C1 segment of cervical spinal cord (tissue), 14 donors: ENCODE measurements at places on chromosomes 11 and 22.

DNA sequence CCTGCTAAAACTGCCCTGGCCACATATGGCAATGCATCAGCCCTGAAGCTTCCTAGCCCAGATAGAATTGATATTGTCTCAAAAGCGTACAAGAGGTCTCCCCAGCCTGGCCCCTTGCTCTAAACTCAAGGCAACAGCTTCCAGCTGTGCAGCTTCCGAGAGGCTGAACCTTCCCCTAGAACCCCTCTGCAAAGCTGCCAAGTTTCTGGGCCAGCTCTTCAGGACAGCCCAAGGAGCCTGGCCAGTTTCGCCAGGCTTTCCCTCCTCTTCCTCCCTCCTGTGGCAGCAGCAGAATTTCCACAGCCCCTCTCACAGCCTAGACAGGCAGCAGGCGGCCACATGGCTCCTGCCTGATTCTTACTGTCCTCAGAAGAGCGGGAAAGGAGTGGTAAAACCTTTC, 34.5 kb downstream of the NUMA1 start:
- no peak for DNase-seq

- no peak for DNase-seq
Measured at GRCh38 chr11:100861212-100861611, 174.1 kb downstream of the ARHGAP42 start.

- DNase-seq: no peak
Measured at GRCh38 chr11:74746868-74747267, 1.8 kb upstream of the RNF169 start.

DNA sequence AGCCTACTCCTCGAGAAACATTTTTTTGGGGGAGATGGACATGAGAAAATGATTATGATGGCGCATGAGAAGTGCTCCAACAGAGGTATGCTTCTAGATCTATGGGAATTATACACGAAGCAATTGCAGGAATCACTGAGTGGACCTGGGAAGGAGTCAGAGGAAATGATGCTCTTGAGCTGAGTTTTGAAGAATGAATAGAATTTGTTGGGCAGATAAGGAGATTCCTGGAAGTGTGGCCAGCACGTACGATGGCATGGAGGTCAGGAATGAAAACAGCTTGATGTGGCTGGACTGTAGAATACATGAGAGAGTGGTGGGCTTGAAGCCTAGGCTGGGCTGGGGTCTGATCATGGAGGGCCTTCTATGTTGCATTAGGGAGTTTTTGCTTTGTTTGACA, 31.7 kb downstream of the ADAMTS15 start:
- no peak for DNase-seq

- no peak for DNase-seq
Measured at GRCh38 chr11:6269994-6270393, 10.4 kb downstream of the CCKBR start.

GRCh38 chr22:27286711-27287110, 514.8 kb downstream of the MN1 start:
- DNase-seq: no peak

DNA sequence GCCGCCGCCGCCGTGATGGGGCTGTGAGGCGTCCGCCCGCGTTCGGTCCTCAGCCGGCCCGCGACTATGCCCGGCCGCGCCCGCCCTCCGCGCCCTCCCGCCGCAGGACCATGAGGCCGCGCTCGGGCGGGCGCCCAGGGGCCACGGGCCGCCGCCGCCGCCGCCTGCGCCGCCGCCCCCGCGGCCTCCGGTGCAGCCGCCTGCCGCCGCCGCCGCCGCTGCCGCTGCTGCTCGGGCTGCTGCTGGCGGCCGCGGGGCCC, 215 bp downstream of the ZNRF3 start:
- no peak for DNase-seq

GRCh38 chr11:32885556-32885955, 7.1 kb upstream of the QSER1 start:
- DNase-seq: no peak

DNA sequence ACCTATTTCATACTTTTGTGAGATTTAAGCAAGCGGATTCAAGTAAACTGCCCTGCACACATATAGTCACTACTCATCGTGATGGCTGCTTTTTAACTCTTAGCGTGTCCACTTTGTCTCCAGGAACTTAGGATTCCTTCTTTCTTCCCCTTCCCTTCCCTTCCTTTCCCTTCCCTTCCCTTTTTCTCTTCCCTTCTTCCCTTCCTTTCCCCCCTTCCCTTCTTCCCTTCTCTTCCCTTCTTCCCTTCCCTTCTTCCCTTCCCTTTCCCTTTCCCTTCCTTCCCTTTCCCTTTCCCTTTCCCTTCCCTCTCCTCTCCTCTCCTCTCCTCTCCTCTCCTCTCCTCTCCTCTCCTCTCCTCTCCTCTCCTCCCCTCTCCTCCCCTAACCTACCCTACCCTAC, 65.9 kb downstream of the LIF start:
- DNase-seq: no peak

DNA sequence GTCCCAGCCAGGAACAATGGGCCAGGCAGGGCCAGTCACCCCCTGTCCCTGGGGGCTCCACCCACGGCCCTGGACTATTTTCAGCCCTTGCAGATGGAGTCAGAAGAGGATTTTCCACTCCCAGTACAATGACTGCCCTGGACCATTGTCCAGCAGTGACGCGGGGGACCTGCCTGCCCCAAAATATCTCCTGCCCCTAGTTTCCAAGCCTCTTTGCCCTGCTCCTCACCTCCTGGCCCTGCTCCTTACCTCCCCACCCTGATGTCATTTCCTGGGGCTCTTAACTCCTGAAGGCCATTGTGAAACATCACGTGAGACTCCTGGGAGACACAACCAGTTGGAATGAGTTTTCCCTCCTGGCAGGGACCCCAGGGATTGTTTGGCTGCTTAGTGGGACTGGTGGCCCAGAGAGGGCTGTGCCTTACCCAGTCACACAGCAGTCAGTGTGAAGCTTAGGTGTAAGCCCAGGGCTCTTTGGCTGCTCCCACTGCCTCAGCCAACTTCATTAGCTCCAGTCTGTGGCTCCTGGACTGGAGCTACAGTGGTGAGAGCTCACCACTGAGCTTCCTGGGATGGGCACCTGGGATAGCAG, 22.2 kb downstream of the P2RY2 start:
- no peak for DNase-seq

DNA sequence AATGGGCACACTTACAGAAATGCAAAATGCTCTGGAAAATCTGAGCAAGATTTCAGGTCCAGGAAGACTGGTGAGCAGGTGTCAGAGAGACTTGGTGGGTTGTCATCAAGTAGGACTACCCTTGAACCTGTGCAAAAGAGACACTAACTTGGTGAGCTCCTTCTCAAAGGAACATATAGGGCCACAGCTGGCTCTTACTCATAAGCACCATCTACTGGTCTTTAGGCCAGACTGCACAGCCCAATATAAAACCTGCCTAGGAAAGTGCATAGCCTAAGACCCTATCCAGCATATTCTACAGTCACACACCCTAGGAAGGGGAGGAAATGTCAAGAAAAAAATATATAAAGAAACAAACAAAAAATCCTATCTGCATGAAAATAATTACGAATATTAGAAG, 18.2 kb upstream of the OR10W1 start:
- no peak for DNase-seq

- DNase-seq: no peak
Measured at GRCh38 chr11:27380771-27381170, 17.8 kb upstream of the CCDC34 start.

GRCh38 chr11:8018484-8019313, 31.6 kb downstream of the EIF3F start:
- peak; percentile 79 for DNase-seq

DNA sequence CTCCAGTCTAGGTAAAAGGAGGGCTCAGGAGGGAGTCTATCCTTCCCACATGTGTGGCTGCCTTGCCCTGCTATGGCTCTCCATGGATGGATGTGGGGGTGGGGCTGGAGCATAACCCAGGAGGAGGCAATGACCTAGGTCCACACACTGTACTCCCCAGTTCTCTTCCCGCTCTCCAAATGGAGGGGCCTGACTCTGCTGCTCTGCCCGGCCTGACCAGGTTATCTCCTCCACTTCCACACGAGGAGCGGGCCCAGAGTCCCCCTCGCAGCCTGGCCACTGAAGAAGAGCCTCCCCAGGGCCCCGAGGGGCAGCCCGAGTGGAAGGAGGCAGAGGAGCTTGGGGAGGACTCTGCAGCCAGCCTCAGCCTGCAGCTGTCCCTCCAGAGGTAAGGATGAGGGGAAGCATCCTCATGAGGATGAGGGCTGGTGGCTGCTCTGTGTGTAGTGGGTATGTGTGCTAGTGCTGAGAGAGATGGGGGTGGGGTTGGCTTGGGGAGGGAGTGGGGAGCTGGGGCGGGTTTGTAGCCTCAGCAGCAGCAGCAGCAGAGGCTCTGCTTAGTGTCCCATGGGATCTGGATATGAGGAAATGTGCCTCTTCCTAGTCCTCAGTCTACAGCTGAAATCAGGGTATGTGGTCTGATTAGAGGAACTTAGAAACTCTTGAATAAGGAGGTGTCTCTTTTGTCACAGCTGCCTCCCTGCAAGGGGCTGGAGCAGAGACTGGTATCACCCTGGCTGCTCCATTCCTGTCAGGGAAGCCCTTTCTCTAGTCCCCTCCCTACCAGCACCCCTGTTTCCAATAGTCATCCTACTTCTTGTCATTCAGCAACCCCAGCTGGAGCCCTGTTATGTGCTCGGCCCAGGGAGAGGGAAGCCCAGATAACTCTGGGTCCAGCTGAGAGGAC, 54.1 kb downstream of the CEP164 start:
- no peak for DNase-seq

GRCh38 chr11:26420331-26420730, 88.4 kb downstream of the ANO3 start:
- no peak for DNase-seq

- no peak for DNase-seq
Measured at GRCh38 chr22:20002636-20003035, 14.0 kb downstream of the ARVCF start.
